Smooth muscle cell of the brain vasculature (primary cell): ENCODE measurements at places on chromosomes 3 and 15.
A peak's percentile ranks its signal among the peaks of the same experiment; 100 is the strongest.

DNA sequence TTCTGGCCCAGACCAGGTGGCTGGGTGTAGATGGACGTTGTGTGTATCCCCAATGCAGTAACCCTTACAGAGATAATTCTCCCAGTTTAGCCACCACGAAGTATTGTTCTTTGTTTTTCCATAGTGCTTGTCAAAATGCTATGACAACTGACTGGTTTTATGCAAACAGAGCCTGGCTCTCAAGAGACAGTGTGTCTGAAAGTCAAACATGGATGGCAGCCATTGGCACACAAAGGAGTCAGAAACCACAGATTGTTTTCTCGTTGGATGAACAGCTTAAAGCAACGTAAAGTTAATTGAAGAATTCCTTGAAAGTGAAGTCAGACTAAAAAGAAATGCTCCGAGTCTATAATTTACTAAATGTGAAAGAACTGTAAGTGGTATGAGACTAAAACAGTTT is 91.2 kb downstream of the FILIP1L start:
- DNase-seq = no peak

- DNase-seq = no peak
Observed at GRCh38 chr15:60005352-60006202, 1.5 kb downstream of the FOXB1 start.

- DNase-seq = peak; percentile 26
Observed at GRCh38 chr3:59425371-59425770, 375.5 kb upstream of the CFAP20DC start.

GRCh38 chr15:69502470-69503045 is 49.9 kb downstream of the RPLP1 start:
- no peak for DNase-seq

- peak; percentile 55 for DNase-seq
Observed at GRCh38 chr3:132135628-132136333, 101.0 kb upstream of the CPNE4 start.

- no peak for DNase-seq
Observed at GRCh38 chr15:59105854-59106253, 908 bp downstream of the CCNB2 start.

- DNase-seq = no peak
Observed at GRCh38 chr3:67947808-67948508, 293.5 kb upstream of the SUCLG2 start.

GRCh38 chr3:28334552-28334951 is 14.0 kb upstream of the ZCWPW2 start:
- no peak for DNase-seq

DNA sequence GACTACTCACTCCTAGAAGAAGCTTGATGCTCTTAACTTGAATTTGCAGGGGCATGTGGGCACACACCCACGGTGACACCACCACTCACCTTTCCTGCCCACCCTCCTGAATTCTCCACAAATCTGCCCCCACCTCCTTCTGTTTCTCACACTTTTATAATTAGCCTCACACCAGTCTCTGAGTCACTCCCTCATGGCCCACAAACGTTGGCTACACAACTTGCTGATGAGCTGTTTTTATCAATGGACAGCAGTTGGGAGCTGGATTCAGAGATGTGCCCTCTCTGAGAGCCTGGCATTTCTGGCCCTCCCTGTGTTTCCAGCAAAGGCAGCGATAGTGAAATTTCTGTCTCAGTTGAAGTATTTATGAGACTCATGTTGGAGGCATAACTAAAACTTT is 1.3 kb downstream of the COLQ start:
- DNase-seq = no peak
